ENCODE measurements at places on chromosomes 3 and 15.
A peak's percentile ranks its signal among the peaks of the same experiment; 100 is the strongest.

GRCh38 chr3:10407361-10407760 is 86.4 kb upstream of the SEC13 start:
- no peak for DNase-seq

DNA sequence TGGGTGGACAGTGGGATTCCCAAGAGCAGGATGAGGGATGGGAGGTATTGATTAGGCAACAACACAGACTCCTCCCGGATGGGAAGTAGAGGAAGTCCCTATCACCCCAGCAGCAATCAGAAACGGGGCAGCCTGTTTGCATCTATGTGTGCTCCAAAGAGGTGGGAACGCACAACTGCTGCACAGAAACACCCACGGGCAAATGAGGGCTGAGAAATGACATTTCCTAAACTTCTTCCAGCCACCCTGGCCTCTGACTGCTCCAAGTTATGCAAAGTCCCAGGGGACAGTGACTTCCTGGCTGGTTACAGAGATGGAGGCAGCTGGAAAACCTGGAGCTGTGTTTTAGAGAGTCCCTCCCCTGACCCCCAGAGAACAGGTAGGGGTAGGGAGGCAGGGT is 42.6 kb downstream of the HCN4 start:
- no peak for DNase-seq

- DNase-seq: no peak
These were observed 58.1 kb upstream of the MYRIP start for GRCh38 chr3:39751286-39751685.

DNA sequence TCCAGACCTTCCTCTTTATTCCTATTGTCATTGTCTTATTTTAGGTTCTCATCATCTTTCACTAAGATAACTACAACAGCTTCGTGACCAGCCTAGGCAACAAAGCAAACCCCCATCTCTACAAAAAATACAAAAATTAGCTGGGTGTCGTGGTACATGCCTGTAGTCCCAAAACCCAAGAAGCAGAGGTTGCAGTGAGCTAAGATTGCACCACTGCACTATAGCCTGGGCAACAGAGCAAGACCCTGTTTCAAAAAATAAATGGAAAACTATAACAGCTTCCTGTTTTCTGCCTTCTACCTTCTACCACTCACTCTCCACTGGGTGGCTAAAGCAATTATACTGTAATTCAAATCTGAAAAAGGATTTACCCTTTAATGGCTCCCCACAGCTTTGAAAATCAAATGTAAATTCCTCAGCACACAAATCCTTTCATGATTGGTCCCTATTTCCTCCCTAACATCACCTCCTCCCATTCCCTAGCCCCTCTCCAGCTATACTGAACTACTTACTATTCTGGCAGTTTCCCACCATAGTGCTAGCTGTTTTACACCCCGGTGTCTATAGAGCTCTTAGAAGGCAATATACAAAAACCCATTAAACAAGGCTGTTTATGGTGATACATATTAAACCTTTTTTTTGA is 33.4 kb downstream of the LRRFIP2 start:
- no peak for DNase-seq

DNA sequence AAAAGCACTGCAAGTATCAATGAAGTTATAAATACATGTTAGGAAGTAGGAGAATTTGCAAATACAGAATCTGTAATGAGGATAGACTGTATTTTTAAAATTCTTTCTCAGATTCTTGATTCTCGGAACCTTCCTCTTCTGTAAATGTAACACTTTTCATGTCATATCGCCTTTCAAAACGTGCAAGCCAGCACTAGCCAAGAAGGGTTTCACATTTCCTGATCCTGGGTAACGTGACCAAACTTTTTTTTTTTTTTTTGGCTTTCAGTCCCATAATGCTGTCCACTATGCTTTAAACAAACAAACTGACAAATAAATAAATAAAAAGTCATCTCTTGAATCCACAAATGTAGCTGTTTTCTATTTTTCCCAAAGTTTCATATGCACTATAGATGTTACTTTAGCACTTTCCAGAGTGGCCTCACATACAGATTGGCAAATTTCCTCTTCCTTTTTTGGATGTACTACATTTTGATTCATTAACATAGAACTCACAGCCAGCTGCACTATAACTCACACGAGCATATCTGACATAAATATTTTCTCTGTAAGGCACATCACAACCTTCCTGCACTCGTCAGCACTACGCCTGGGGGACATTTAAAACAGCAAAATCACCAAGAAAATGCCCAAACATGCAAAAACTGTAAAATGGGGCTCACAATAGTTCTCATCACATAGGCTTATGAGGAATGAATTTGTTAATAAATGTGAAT is 208.1 kb downstream of the OSBPL10 start:
- DNase-seq: no peak

- no peak for DNase-seq
These were observed 99.3 kb downstream of the ABHD5 start for GRCh38 chr3:43790060-43790459.

GRCh38 chr3:83843716-83844115 is 1115.1 kb upstream of the CADM2 start:
- DNase-seq: no peak

DNA sequence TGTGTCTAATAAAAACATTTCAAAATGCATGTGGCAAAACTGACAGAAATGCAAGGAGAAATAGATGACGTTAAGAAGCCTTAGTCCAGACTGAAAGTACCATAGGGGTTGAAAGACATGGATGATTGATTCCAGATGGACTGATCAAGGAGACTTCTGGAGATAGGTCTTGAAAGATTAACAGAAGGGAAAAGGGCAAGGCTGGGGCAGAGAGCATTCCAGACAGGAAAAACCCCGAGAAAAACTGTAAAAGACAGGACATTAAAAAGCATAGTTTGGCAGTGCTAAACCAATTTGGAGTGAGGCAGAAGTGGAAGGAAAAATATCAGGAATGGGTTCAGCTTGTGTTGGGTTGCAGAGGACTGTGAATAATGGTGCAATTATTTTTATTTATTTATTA is 375.2 kb upstream of the SGO1 start:
- no peak for DNase-seq

DNA sequence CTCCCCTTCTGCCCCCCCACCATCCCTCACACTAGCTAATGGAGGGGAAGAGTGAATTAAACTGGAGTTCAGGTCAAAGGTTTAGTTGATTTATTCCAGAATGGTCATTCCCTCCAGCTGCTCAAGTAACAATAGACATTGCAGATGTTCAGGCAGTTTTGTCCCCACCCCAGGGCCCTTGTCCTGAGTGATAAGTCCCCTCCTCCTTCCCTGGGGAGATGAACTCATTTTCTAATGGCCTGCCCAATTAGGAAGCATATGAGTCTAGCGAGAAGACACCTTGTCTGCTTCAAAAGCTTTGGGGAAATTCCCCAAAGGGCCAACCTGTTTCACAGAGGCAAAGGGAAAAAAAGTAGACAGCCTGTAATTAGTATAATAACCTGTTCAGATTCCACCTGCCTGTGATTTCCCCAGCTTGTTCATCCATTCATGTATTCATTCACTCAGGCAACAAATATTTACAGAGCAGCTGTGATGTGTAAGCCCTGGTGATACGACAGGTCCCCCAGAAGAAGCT is 165.3 kb downstream of the SHQ1 start:
- DNase-seq: peak; percentile 66

GRCh38 chr3:31159331-31160039 is 265.0 kb upstream of the GADL1 start:
- no peak for DNase-seq

GRCh38 chr15:42954291-42954690 is 33.7 kb upstream of the TTBK2 start:
- no peak for DNase-seq

- no peak for DNase-seq
These were observed 30.5 kb downstream of the LOXL1 start for GRCh38 chr15:73956743-73957135.

GRCh38 chr3:127547761-127548605 is 42.5 kb downstream of the TPRA1 start:
- peak; percentile 85 for DNase-seq

DNA sequence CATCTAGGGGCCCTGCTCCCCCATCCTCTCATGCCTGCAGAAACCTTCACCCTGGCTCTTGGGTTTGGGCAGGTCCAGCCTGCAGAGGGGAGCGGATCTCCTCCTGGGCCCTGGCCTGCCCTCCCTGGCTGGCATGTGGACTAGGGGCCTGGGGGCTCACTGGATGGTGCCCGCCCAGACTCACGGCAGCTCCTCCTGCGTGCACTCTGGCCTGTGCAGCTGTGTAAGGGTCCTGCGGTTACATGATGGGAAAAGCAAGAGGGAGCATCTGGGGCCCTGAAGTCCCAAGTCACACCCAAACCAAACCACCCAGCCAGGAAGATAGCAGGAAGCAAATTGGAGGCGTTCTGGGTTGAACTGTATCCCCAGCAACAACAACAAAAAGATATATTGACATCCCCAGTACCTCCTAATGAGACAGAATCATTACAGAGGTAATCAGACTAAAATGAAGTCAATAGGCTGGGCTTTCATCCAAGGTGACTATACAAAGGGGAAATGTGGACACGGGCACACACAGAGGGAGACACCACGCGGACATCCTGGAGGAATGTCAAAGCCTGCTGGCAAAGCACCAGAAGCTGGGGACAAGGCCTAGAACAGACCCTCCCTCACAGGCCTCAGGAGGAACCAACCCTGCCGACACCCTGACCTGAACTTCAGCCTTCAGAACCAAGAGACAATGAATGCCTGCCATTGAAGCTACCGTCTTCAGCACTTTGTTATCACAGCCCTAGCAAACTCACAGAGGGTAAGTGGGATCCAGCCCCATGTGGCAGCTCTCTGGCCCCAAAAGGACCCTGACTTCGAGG is 10.4 kb upstream of the CLK3 start:
- no peak for DNase-seq

- DNase-seq: no peak
These were observed 39.2 kb upstream of the POLR2M start for GRCh38 chr15:57667171-57667849.

DNA sequence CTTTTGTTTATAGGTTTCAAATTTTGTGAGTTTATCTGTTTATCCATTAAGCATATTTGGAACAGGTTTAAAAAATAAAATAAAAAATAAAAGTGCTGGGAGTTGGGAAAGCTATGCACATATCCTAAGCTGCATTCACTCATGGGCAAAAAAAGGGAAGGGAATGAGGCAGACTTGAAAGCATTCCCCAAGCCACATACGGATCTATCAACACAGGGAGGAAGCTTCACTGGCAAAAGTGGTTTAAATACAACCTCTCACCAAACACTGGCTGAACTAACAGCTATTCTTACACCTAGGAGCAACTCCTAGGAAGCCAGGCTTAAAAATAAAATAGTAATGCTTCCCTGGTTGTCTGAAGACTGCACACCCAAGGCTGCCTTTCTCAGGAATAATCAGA is 101.2 kb downstream of the PCCB start:
- no peak for DNase-seq

DNA sequence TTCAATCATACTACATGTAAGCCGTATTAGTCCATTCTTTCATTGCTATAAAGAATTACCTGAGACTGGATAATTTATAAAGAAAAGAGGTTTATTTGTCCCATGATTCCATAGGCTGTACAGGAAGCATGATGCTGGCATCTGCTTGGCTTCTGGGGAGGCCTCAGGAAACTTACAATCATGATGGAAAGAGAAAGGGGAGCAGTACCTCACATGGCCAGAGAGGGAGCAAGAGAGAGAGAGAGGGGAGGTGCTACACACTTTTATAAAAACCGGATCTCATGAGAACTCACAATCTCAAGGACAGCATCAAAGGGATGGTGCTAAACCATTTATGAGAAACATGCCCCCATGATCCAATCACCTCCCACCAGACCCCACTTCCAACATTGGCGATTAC is 14.3 kb upstream of the CLASP2 start:
- no peak for DNase-seq

DNA sequence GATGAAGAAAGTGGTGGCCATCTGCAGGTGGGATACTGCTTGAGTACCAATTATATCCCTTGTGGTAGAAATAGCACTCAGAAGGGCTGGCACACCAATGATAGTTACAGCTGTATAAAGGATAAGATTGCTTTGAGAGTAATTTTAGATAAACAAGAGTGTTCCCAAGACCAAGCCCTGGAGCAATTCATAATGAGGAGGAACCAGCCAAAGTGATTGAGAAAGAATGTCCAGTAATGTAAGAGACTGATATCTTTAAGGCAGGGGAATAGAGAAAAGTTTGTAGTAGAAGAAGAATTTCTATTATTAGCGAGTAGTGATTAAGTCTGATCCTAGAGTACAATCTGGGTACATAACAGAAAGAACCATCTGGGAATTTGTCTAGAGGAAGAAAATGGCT is 945.1 kb downstream of the OTOL1 start:
- no peak for DNase-seq

GRCh38 chr3:137347817-137348368 is 390.1 kb downstream of the IL20RB start:
- no peak for DNase-seq

DNA sequence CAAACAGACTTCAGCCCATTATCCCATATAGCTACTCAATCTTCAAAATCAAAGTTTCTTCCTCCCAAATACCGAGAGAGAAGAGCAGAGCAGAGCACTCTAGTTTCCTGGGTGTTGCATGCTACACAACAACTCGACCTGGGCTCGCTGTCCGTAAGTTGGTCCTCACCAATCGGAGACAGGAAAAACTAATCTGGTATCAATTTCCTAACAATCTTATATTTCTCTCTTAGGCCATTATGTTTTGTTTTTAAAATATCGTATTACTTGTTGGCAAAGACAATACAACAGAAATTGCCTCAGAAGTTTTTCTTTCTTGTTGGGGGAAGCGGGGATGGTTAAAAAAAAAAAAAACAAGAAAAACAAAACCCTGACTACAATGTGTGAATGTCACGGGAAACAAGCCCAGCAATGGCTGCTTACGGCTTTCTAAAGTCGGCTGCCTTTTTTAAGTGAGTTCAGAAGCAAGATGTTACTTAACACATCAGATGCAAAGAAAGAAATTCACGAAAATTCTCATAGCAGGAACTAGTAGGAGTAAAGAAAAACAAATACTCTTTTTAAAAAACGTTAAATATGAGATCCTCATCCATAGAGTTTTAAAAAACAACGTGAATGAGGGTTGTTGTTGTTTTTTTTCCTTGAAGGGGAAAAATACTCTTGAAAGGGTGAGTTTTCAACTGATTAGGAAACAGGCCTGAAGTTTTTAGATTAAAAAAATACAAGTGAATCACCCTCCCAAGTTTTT is 1.9 kb downstream of the VGLL4 start:
- DNase-seq: peak; percentile 35

DNA sequence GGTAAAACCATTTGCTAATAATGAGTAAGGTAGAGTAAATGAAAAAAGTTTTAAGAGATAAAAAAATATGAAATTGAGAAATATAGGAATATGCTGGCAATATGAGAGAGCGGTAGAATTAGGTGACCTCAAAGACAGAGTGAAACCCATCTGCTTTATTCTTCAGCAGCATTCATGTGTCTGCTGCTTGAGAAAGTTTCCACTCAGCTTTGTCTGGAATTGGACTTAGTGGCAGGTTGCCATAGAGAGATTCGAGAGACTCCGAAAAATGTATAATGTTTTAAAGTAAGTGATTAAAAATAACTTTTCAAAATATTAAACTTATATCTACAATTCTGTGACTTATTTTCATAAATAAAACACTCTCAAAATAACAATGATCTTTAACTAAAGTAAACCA is 5.0 kb downstream of the SUCNR1 start:
- DNase-seq: no peak
